B cell (primary cell): ENCODE measurements at places on chromosomes 2 and 18. TPM values are rescaled to one million over a fixed set of nuclear protein-coding genes. Genes with fewer than 3 reads are reported as not detected.

The CAPN14 gene
- 6.0 and 7.8 TPM in 2 replicates for total RNA-seq

DNA sequence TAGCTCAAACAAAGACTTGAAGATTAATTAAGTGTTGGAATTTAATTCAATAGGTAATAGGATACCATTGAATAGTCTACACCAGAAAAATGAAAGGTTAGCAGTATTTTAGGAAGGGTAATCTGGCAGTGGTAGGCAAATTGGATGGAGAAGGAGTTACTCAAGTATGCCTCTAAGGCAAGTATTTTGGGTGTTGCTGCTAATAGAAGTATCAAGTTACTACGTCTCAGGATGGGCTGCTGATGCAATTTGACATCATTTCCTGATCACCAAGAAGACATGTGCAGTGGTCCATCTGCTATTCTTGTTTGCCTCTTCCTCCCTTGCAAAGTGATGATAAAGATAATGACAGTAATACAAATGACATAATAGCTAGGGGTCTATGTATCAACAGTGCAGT, 485.3 kb downstream of the TGIF1 start:
- no peaks in the 10 kb centered on the region for H3K36me3 ChIP-seq
- DNase-seq: no peak
- no peak overlapping the region for H3K27ac ChIP-seq
- no peaks in the 10 kb centered on the region for H3K27me3 ChIP-seq
- H3K4me3 ChIP-seq: no peak overlapping the region
- H3K4me1 ChIP-seq: no peaks in the 10 kb centered on the region

The SLC5A7 gene
- not detected in 2 replicates for total RNA-seq

GRCh38 chr2:76427452-76427851, 716.7 kb upstream of the GCFC2 start:
- DNase-seq: no peak
- no peaks in the 10 kb centered on the region for H3K36me3 ChIP-seq
- no peak overlapping the region for H3K27ac ChIP-seq
- no peaks in the 10 kb centered on the region for H3K27me3 ChIP-seq

DNA sequence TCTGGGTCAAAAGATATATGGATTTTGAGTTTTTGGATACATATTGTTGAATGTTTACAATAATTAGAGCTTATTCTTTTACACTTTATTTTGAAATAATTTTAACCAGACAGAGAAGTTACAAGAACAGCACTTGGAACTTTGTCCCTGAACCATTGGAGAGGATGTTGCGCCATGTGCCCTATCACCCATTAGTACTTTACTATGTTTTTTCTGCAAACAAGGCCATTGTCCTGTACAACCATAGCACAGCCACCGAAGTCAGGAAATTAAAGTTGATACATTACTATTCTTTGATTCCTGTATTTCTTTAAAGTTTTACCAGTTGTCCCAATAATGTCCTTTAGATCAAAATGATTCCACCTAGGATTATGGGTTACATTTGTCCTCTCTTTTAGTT, 188.8 kb downstream of the ACKR3 start:
- no peaks in the 10 kb centered on the region for H3K27me3 ChIP-seq
- DNase-seq: no peak
- H3K36me3 ChIP-seq: no peaks in the 10 kb centered on the region
- H3K4me3 ChIP-seq: no peak overlapping the region
- H3K27ac ChIP-seq: no peak overlapping the region

The SGPP2 gene
- total RNA-seq: 6.0 and 7.7 TPM in 2 replicates

The ATP8B1 gene
- total RNA-seq: 0.10 and 0.27 TPM in 2 replicates

The TNFRSF11A gene
- total RNA-seq: 0.41 and 1.7 TPM in 2 replicates

The CYRIA gene
- 58.8 and 59.0 TPM in 2 replicates for total RNA-seq

GRCh38 chr2:15834381-15835031, 105.8 kb upstream of the MYCN start:
- no peak for DNase-seq
- no peak overlapping the region for H3K4me3 ChIP-seq
- no peaks in the 10 kb centered on the region for H3K4me1 ChIP-seq
- no peaks in the 10 kb centered on the region for H3K36me3 ChIP-seq
- H3K27me3 ChIP-seq: no peaks in the 10 kb centered on the region

The RAMP1 gene
- total RNA-seq: 12.4 and 15.7 TPM in 2 replicates

DNA sequence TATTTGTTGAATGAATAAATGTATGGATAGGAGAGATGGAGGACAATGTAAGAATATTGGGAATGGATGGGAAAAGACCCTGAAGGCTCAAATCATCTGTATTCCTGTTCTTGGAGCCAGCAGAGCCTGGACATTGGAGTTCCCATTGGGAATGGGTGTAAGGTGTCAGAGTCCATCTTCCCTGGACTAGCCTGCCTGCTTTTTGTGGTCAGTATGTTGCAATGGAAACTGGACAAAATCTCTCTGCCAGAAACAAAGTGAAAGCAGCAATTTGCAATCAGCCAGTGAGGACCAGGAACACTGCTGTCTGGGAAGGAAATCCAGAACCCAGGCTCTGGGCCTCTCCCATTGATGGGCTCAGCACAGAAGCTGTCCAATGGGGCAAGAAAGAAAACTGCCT, 83.5 kb upstream of the SKOR2 start:
- H3K27me3 ChIP-seq: no peaks in the 10 kb centered on the region
- DNase-seq: no peak
- no peaks in the 10 kb centered on the region for H3K36me3 ChIP-seq
- no peaks in the 10 kb centered on the region for H3K4me1 ChIP-seq

The TUBA4B gene
- not detected in 2 replicates for total RNA-seq

The BMP10 gene
- not detected in 2 replicates for total RNA-seq

DNA sequence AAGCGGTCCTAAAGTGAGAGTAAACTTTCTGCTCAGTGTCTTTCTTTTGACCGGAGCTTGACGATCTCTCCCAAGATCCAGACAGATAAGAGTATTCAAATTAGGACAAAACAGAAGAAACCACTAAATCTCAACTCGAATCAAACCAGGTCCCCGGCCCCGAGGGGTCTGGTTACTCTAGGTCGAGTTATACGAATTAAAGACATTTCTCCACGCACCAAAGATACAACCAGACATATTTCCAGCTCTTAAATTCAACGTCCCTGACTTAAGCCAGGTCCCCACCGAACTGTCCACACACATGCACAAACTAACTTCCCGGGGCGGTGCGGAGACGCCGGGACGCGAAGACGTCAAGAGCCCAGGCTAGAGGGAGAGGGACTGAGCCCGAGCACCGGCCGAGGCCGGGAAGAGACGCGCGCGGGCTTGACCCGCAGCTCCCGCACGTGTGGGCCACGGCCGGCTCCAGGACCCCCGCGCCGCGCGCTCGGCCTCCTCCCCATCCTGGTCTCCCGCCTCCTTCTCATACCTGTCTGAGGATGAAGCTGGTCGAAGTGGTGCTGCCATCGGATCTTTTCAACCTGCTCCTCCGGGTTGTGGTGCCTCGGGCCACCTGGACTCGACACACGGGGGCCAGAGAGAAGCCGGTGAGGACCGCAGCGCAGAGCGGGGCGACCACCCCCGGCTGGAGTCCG, 896 bp downstream of the CACNB4 start:
- H3K27me3 ChIP-seq: peaks cover 42% of the 10 kb centered on the region
- H3K4me1 ChIP-seq: peaks cover 21% of the 10 kb centered on the region
- H3K4me3 ChIP-seq: peak overlapping the region; percentile 23
- peak; percentile 31 for DNase-seq

The SKA1 gene
- total RNA-seq: 0.52 and 0.66 TPM in 2 replicates

- H3K36me3 ChIP-seq: no peaks in the 10 kb centered on the region
- peaks cover 9% of the 10 kb centered on the region for H3K4me1 ChIP-seq
- H3K4me3 ChIP-seq: no peak overlapping the region
- no peaks in the 10 kb centered on the region for H3K27me3 ChIP-seq
- no peak for DNase-seq
Observed at GRCh38 chr2:169034256-169034655, 3.1 kb upstream of the ABCB11 start.

DNA sequence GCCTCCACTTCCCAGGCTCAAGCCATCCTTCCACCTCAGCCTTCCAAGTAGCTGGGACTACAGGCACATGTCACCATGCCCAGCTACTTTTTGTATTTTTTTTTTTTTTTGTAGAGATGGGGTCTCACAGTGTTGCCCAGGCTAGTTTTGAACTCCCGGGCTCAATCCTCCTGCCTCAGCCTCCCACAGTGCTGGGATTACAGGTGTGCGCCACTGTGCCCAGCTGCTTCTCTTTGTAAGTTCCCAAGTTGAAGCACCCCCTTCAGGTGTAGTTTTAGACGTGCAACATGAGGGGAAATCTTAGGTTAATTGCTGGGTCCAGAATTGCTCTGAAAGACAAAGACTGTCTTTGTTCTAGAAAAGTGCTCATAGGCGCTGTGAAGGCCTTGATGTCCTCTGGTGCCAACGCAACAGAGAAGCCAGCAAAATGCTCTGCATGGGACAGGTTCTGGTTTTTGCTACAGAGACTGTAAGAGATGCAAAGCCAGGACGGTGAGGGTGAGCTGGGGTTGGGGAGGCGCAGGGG, 46.6 kb downstream of the RRM2 start:
- H3K4me1 ChIP-seq: peaks cover 6% of the 10 kb centered on the region
- H3K4me3 ChIP-seq: no peak overlapping the region
- no peaks in the 10 kb centered on the region for H3K27me3 ChIP-seq
- H3K36me3 ChIP-seq: no peaks in the 10 kb centered on the region

DNA sequence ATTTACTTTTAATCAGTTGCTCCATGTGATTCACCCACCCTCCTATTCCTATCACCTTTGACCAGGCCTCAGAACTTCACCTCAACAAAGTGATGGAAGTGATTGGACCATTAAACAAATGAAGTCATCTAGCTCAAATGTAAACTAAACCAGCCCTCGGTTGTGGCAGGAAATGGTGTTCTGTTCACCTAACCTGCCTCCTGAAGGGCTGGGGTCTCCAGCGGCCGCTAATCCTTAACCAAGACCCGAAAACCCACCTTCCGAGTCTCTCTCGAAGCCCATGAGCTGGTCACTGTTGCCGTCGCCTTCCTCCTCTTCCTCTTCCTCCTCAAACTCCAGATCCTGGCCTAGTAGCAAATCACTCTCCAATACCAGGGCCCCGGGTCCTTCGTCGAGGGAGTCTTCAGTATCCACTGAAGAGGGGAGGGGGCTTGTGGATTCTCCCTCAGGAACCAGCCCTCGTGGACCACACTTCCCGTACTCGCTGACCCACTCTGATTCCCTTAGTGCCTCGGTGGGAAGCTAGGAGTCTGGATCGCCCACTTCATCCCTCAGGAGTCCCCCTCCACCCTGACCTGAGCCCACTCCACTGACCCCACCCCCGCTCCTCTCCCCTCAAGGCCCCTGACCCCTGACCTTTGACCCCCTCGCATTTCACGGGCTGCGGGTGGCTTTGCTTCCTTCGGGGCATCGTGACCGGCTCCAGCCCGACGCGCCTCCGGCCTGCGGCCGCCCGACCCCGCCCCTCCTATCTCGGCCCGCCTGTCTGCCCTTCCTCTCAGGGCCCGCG, 503 bp downstream of the ZNF513 start:
- no peak for DNase-seq
- H3K36me3 ChIP-seq: peaks cover 7% of the 10 kb centered on the region
- peaks cover 20% of the 10 kb centered on the region for H3K4me1 ChIP-seq
- H3K4me3 ChIP-seq: peak overlapping the region; percentile 66

The SLC9A4 gene
- total RNA-seq: 0.07 and 0.20 TPM in 2 replicates

DNA sequence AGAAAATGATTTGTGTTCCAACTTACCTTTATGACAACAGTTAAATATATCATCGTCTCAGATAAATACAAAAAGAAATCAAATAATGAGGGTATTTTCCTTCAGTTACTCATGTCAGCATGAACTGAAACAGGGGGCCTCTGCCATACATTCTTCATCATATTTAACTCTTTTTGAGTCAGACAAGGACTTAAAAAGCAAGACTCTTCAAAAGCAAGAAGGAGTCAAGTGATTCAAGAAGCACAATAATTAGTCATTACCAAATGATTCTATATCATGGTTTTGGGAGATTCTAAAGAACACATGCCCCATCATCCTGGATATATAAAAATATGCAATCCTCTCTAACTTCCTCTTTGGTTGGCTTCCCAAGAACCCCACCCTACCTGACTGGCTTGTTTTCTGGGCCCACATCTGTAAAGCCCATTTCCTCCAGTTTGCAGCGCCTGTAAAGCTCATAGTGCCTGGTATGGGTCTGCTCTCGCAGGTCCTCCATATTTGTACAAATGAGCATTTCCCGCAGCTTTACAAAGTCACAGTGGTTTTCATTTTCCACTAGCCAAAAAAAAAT, 49.7 kb downstream of the SEPTIN10 start:
- no peak for DNase-seq
- H3K27ac ChIP-seq: no peak overlapping the region
- H3K4me1 ChIP-seq: no peaks in the 10 kb centered on the region
- H3K27me3 ChIP-seq: no peaks in the 10 kb centered on the region
- H3K4me3 ChIP-seq: no peak overlapping the region

The SPR gene
- total RNA-seq: not detected in 2 replicates
